Hepatocyte (in vitro differentiated cells): ENCODE measurements at places on chromosomes 11 and 22. TPM values are rescaled to one million over a fixed set of nuclear protein-coding genes. Genes with fewer than 3 reads are reported as not detected.
A peak's percentile ranks its signal among the peaks of the same experiment; 100 is the strongest.

ACAT1 gene
- total RNA-seq = 188 and 191 TPM in 2 replicates

CHCHD10 gene
- total RNA-seq = 4.0 and 36.5 TPM in 2 replicates

FGF3 gene
- not detected in 2 replicates for total RNA-seq

FSHB gene
- not detected in 2 replicates for total RNA-seq

DNA sequence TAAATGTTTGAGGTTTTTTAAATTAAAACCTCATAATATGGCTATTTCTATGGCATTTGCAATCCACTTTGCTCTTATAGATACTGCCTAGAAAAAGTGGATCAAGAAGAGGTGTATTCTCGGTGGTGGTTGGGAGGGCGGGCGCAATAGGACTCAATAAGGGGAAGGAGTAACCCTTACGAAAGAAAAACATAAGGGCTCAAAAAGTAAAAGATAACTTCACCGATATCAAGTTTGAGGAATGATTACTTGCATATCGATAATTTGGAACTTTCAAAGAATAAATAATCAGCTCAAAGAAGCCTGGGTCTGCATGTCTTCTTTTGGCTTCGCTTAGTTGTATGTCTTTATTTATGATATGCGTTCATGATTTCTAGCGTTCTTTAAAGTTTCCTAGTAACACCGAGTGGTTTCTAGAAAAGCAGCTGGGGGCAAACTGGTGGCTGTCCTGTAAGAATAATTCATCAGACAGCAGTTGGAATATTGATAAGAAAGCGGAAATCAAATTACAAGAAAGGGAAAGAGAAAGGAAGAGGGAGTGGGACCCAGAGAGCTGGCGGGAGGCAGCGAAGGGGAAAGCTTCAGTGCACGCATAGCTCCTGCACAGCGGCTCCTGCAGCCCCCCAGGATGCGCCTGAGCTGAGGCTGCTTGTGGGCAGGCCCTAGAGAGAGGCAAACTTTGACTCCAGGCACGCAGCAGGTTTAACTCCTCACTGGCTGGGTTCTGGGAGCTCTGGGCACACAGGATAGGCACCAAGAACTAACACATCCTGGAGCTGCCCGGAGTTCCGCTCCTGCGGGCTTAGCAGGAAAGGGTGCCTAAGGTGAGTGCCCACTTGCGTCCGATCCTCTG, 9.1 kb upstream of the FLI1 start:
- H3K27me3 ChIP-seq = peaks cover 99% of the 10 kb centered on the region
- H3K36me3 ChIP-seq = no peaks in the 10 kb centered on the region
- no peak overlapping the region for H3K4me3 ChIP-seq
- H3K4me1 ChIP-seq = peaks cover 14% of the 10 kb centered on the region
- no peak for DNase-seq

- H3K27me3 ChIP-seq = no peaks in the 10 kb centered on the region
- H3K4me1 ChIP-seq = no peaks in the 10 kb centered on the region
- no peaks in the 10 kb centered on the region for H3K36me3 ChIP-seq
- no peak overlapping the region for H3K27ac ChIP-seq
Measured at GRCh38 chr11:14237444-14237961, 121.5 kb downstream of the RRAS2 start.

DNA sequence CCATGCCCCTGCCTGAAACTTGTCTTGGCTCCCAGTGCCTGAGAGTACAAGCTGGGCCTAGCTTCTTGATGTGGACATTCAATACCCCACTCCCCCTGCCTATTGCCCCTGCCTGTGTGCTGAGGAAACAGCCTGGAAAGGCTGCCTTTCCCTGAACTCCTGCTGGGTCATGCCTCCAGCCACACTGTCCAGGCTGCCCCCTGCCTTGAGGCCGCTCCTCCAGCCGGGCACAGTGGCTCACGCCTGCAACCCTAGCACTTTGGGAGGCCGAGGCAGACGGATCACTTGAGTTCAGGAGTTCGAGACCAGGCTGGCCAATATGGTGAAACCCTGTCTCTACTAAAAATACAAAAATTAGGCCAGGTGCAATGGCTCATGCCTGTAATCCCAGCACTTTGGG, 10.1 kb downstream of the CCS start:
- no peaks in the 10 kb centered on the region for H3K36me3 ChIP-seq
- no peak overlapping the region for H3K27ac ChIP-seq
- H3K27me3 ChIP-seq = no peaks in the 10 kb centered on the region

GRCh38 chr11:23751280-23751679, 745.6 kb upstream of the LUZP2 start:
- no peak for DNase-seq
- no peak overlapping the region for H3K27ac ChIP-seq
- H3K36me3 ChIP-seq = no peaks in the 10 kb centered on the region
- H3K4me3 ChIP-seq = no peak overlapping the region
- no peaks in the 10 kb centered on the region for H3K27me3 ChIP-seq

DNA sequence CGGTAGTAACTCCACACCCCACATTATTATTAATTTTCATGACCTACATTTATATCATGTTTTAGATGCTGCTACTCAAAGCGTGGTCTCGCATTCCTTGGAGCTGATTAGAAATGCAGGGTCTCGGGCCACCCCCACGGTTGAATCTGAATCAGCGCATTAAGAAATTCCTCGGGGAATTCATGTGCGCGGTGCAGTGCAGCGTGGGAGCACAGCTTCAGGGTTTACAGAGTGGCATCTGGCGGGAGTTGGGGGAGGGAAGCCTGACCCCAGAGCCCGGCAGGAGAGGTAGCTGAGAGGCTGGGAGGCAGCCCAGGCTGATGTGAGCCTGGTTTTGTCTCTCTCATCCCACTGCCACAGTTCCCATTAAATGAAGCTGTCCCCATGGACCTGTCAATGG, 48.1 kb upstream of the DAGLA start:
- no peaks in the 10 kb centered on the region for H3K27me3 ChIP-seq
- H3K4me3 ChIP-seq = no peak overlapping the region
- H3K36me3 ChIP-seq = no peaks in the 10 kb centered on the region
- DNase-seq = no peak

- peaks cover 19% of the 10 kb centered on the region for H3K27me3 ChIP-seq
- H3K4me1 ChIP-seq = peaks cover 6% of the 10 kb centered on the region
Measured at GRCh38 chr11:131814108-131814507, 443.7 kb downstream of the NTM start.

GRCh38 chr11:30983776-30984441, 385.6 kb downstream of the DCDC1 start:
- H3K4me1 ChIP-seq = peaks cover 19% of the 10 kb centered on the region
- H3K4me3 ChIP-seq = no peak overlapping the region
- no peak for DNase-seq
- no peaks in the 10 kb centered on the region for H3K27me3 ChIP-seq

DNA sequence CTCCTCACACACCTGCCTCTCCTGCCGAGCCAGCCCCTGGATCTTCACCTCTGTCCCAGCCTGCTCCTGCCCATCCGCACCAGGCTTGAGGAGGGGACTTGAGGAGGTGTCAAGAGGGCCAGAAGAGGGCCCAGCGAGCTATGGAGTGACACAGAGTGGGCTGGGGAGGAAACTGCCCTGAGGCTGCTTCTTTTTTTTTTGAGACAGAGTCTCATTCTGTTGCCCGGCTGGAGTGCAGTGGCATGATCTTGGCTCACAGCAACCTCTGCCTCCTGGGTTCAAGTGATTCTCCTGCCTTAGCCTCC, 21.9 kb upstream of the CDON start:
- H3K27me3 ChIP-seq = no peaks in the 10 kb centered on the region
- H3K36me3 ChIP-seq = no peaks in the 10 kb centered on the region
- H3K4me3 ChIP-seq = no peak overlapping the region
- DNase-seq = no peak
- no peak overlapping the region for H3K27ac ChIP-seq

- no peak overlapping the region for H3K4me3 ChIP-seq
- H3K27ac ChIP-seq = no peak overlapping the region
- H3K36me3 ChIP-seq = no peaks in the 10 kb centered on the region
- peak; percentile 26 for DNase-seq
Measured at GRCh38 chr11:76512851-76513653, 68.2 kb downstream of the EMSY start.
